ENCODE measurements at places on chromosomes 16 and 17. TPM values are rescaled to one million over a fixed set of nuclear protein-coding genes. Genes with fewer than 3 reads are reported as not detected.

DNA sequence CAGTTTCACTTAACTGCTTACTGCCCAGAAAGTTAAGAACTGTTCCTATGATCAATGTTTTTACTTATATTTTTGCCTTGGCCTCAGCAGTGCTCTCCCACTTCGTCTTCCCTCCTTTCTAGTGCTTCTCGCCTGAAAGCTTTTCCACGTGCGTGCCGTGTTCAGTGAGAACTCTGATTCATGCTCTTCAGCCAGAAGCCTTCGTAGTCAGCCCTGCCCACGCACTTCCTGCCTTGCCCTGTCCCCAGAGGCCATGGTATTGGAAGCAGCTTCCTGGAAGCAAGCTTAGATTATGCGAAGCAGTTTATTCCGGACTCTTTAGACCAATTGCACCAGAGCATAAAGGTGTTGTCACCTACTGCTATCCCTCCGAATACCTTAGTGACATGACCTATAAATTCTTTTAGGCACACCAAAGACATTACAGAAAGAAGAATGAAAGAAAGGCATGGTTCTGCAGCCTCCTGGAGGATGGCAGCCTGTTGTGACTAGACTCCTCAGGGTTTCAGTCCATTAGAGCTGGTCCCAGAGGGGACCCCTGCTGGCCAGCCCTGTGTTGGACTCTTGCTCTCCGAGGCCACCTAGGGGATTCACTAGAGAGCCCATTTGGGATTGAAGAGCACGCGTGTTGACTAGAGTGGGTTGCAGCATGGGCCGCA lies 105.2 kb downstream of the RPTOR start:
- no peaks in the 10 kb centered on the region for H3K36me3 ChIP-seq
- peak overlapping the region; percentile 20 for H3K4me3 ChIP-seq
- peak; percentile 67 for DNase-seq
- no peaks in the 10 kb centered on the region for H3K27me3 ChIP-seq

GRCh38 chr17:9360677-9361081 lies 214.9 kb downstream of the STX8 start:
- no peak overlapping the region for H3K4me3 ChIP-seq
- H3K36me3 ChIP-seq = no peaks in the 10 kb centered on the region
- no peak for DNase-seq
- H3K27ac ChIP-seq = no peak overlapping the region
- H3K4me1 ChIP-seq = peaks cover 4% of the 10 kb centered on the region
- H3K27me3 ChIP-seq = no peaks in the 10 kb centered on the region

- H3K4me1 ChIP-seq = peaks cover 3% of the 10 kb centered on the region
- H3K36me3 ChIP-seq = peaks cover 23% of the 10 kb centered on the region
- no peak for DNase-seq
- H3K27ac ChIP-seq = no peak overlapping the region
- H3K4me3 ChIP-seq = no peak overlapping the region
- H3K27me3 ChIP-seq = no peaks in the 10 kb centered on the region
These were observed 108.7 kb downstream of the TRIM37 start for GRCh38 chr17:58997756-58998553.

DNA sequence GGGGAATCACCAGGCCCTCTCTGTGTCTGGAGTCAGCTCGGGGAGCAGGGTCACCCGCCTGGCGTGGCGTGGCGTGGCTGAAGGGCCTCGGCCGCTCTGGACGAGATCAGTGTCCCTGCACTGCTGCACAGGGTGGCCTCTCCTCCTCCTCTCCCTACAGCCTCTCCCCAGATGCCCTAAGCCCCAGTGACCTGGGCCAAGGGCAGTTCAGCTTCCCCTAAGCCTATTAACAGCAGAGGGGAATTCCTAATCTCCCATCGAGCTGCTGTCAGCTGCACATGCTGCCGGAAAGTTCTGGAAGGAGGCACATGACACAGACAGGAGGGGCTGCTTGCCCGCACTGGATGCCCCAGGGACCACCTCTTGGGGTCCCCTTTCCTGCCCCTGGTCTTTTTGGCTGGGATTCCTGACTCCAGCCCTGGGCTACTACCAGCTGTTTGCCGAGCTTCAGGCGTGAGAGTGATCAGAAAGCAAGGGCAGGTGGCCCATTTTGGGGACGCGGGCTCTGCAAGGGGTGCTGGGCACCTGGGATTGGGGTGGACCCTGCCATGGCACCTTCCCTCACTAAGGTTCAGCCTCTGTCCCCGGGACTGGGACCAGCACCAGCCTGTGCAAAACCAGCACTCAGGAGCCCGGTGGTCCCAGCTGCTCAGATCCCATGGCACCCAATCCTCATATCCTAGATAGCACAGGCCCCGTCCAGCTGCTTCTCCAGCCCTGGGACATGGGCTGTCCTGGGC lies 794 bp downstream of the PDE6G start:
- DNase-seq = no peak
- no peak overlapping the region for H3K27ac ChIP-seq
- H3K27me3 ChIP-seq = no peaks in the 10 kb centered on the region
- H3K4me1 ChIP-seq = peaks cover 9% of the 10 kb centered on the region
- H3K36me3 ChIP-seq = no peaks in the 10 kb centered on the region

GRCh38 chr17:4474093-4474492 lies 24.6 kb upstream of the SPNS2 start:
- no peaks in the 10 kb centered on the region for H3K4me1 ChIP-seq
- H3K27me3 ChIP-seq = peaks cover 7% of the 10 kb centered on the region
- no peaks in the 10 kb centered on the region for H3K36me3 ChIP-seq
- H3K4me3 ChIP-seq = no peak overlapping the region
- DNase-seq = no peak

DNA sequence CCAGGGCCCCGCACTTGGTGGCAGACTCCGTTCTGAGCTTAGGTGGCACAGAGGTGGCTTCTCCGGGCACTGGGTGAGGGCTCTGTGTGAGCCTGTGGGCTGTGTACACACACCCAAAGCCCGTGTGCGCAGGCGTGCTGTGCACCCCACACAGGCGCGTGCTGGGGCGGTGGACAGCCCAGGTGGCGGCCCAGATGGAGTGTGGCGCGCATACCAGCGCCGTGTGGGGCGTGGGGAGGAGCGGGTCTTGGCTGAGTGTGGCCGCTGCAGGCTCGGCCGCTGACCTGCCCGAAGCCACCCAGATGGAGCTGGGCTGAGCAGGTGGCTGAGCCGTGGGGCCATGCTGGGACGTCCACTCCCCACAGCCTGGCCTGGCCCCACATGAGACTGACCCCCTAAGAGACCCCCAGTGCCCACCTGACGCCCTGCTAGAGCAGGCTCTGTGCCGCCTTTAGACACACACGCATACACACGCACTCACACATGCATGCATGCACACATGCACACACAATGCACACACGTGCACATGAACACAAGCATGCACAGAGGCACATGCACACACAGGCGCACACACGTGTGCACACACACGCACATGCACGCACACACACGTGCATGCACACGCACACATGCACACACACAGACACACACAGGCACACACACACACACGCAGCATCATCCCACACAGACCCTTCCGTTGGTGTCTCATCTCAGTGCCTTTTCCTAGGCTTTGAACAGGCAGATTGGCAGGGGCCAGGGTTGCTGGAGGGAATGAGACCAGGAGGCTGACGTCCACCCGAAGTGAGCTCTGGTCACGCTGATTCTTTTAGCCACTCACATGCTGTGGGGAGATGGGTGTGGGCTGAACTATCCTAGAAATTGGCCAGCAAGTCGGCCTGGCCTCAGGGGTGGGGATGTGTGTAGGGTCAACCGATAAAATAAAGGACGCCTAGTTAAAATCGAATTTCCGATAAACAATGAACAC lies 2.1 kb downstream of the PRR35 start:
- no peaks in the 10 kb centered on the region for H3K36me3 ChIP-seq
- no peak overlapping the region for H3K4me3 ChIP-seq
- peaks cover 3% of the 10 kb centered on the region for H3K27me3 ChIP-seq
- peaks cover 3% of the 10 kb centered on the region for H3K4me1 ChIP-seq
- no peak overlapping the region for H3K27ac ChIP-seq

DNA sequence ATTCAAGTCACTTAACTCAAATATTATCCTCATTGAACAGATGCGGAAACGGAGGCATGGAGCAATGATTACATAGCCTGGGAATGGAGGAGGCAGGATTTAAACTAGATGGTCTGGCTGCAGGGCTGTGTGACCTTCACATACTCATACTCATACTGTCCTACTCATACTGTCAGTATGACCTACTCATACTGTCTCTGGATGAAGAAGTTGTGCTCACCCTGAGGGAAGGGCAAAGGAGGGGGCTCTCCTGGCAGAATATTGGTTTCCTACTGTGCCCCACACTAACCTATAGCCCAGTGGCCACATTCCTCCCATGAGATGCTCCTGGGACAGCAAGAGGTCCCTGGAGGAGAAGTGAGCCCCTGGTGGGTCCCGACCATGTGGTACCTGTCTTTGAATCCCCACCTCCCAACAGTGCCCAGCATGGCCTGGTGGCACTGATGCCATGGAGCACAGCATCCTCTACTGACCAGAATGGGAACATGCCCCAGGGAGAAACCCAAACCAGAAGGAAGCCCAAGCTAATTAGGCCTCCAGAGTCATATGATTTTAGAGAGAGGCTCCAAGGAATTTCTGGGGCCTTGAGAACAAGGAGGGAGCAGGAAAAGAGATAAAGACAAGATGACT lies 197.3 kb upstream of the SDK2 start:
- no peak for DNase-seq
- peaks cover 10% of the 10 kb centered on the region for H3K4me1 ChIP-seq
- no peaks in the 10 kb centered on the region for H3K27me3 ChIP-seq
- no peak overlapping the region for H3K4me3 ChIP-seq
- peaks cover 4% of the 10 kb centered on the region for H3K36me3 ChIP-seq

DNA sequence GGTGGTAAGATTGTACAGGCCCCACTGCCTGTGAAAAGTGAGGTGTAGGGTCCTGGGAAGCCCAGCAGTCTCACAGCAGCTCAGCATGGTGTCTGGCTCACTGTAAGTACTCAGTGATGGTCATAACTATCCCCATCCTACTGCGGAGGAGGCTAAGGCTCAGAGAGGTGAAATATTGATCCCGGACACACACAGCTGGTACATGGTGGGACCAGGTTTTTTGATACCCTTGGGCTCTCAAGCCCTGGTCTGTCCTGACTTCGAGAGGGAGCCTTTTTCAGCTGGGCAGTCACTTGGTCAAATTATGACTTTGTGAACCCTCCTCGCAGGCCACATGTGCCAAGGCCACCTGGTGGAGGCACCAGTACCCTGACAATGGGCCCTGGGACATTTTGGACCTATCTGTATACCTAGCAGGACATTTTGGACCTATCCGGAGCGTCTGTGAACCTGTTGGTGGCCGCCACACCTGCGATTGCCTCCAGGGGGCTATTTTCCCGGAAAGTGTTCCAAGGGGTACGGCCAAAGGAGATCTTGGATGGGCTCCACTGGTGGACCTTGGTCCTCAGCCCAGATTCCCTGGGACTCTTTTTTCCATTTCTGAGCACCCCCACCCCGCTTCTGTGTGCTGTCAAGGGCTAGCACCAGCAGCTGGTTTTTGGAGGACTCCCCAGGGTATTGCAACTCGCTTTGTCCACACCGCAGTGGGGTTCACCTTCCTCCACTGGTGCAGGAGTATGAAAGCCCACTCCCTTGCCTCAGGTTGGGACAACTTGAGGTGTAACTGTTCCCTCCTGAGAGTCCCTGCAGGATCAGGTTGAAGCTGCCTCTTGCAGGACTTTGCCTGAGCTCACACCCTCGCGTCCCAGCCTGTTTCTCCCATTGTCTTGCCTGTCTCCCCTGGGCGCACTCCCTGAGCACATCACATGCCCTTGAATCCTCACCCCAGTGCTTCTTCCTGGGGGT lies 83.6 kb upstream of the NKD1 start:
- H3K27me3 ChIP-seq = peaks cover 29% of the 10 kb centered on the region
- DNase-seq = no peak
- H3K36me3 ChIP-seq = no peaks in the 10 kb centered on the region
- no peaks in the 10 kb centered on the region for H3K4me1 ChIP-seq
- H3K27ac ChIP-seq = no peak overlapping the region

DNA sequence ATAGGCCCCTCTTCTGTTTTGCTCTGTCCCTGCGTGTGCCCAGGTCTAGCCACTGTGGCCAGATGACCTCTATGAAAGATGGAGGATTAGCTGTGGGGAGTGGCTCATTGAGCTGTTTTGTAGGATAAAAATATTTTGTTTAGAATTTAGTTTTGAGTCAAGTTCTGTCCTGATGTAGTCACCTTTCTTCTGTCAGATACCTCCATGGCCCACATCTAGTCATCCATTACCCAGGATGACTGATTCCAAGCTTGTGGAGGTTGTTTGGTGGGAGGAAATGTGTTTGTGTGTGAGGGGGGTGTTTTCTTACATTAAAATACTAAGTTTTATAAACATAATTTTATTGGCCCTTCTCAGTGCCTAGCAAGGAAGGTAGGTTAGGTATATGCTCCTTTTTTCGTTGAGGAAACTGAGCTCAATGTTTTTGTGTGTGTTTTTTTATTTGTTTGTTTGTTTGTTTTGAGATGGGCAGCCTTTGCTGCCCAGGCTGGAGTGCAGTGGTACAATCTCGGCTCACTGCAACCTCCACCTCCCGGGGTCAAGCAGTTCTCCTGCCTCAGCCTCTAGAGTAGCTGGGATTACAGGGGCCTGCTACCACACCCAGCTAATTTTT lies 16.3 kb downstream of the SNX11 start:
- no peaks in the 10 kb centered on the region for H3K27me3 ChIP-seq
- peaks cover 10% of the 10 kb centered on the region for H3K4me1 ChIP-seq
- H3K27ac ChIP-seq = peak overlapping the region; percentile 37
- DNase-seq = no peak
- peaks cover 13% of the 10 kb centered on the region for H3K36me3 ChIP-seq

GRCh38 chr16:75461575-75461974 lies 2.9 kb downstream of the TMEM170A start:
- DNase-seq = no peak
- no peaks in the 10 kb centered on the region for H3K36me3 ChIP-seq
- H3K4me3 ChIP-seq = peak overlapping the region; percentile 84

- H3K4me3 ChIP-seq = no peak overlapping the region
- peaks cover 46% of the 10 kb centered on the region for H3K36me3 ChIP-seq
- H3K27ac ChIP-seq = no peak overlapping the region
- H3K27me3 ChIP-seq = no peaks in the 10 kb centered on the region
These were observed 45.8 kb downstream of the RPA1 start for GRCh38 chr17:1875597-1875996.

GRCh38 chr17:45135978-45136791 lies 698 bp downstream of the ACBD4 start:
- DNase-seq = no peak
- peak overlapping the region; percentile 78 for H3K27ac ChIP-seq
- no peaks in the 10 kb centered on the region for H3K36me3 ChIP-seq

Gene SLC7A6
- 111 TPM for total RNA-seq

Gene NOTUM
- 0.17 TPM for total RNA-seq

Gene DPEP3
- not detected for total RNA-seq

Gene BORCS6
- total RNA-seq = 10.4 TPM

Gene TMEM98
- 0.59 TPM for total RNA-seq

Gene LITAFD
- not detected for total RNA-seq

Gene ZSWIM7
- total RNA-seq = 6.9 TPM

Gene CRYBA1
- not detected for total RNA-seq

Gene SLC13A2
- not detected for total RNA-seq
